ENCODE measurements at places on chromosomes 6 and 20.

DNA sequence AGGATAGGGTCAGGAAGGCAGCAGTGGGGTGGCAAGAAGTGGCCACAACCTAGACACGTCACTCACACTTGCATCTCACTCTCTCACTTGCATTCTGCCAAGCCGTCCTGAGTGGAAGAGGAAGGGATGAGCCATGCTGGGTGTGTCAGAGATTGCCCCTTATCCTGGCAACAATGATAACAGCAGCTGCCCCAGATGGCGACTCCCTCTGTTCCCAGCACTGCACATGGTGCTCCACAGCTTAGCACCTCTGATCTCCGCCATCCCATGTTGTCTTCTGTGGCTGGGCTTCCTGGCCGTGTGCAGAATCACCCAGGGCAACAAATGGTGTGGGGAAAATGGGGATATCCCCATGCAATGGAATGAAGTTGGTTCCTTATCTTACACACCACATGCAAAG lies 11.1 kb downstream of the KCNB1 start:
- DNase-seq = no peak

DNA sequence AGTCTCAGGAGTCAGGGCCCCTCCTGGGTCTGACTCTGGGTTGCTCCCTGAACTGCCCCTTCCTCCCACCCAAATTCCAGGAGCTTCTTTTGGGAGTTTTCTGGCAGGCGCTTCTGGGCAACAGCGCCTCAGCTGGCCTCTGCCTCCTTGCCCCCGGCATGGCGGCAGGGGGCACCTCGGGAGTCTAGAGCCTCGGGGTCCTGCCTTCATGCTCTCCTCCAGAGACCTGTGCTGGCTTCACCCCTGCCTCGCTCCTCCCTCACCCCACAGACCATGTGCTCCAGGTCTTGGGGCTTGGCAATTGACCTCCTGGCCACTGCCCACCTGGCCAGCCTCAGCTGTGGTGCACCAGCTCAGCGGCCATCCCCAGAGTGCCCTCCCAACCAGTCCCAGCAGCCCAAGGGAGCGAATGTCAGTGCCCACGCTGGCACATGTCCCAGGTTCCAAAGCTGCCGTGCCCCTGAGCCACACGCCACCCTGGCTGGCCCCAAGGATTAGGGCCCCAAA lies 43.4 kb downstream of the SRC start:
- no peak for DNase-seq

GRCh38 chr20:1187605-1188171 lies 2.9 kb upstream of the TMEM74B start:
- no peak for DNase-seq

- DNase-seq = no peak
Measured at GRCh38 chr20:24616258-24617079, 147.0 kb downstream of the SYNDIG1 start.

- no peak for DNase-seq
Measured at GRCh38 chr20:5361176-5361575, 44.4 kb upstream of the PROKR2 start.

GRCh38 chr6:166258854-166259276 lies 49.3 kb downstream of the PRR18 start:
- DNase-seq = no peak

DNA sequence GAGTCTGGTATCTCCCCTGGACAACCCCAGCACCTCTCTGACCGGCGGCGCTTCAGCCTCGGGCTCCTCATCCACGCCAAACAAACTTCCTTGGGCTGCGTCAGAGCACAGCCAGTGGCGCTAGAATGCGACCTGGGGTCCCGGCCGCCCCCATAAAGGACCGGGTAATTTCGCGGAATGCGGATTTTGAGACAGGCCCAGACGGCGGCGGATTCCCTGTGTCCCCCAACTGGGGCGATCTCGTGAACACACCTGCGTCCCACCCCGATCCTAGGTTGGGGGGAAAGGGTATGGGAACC lies 1.6 kb downstream of the FOXP4 start:
- DNase-seq = no peak

Data from frontal cortex (tissue), 4 donors.